NCI-H2171 treated with DMSO at 0.1 percent for 48 hours (cell line): ENCODE measurements at places on chromosomes 5 and 9.

GRCh38 chr5:11302663-11303062 is 541.6 kb upstream of the DAP start:
- DNase-seq: peak; percentile 74

DNA sequence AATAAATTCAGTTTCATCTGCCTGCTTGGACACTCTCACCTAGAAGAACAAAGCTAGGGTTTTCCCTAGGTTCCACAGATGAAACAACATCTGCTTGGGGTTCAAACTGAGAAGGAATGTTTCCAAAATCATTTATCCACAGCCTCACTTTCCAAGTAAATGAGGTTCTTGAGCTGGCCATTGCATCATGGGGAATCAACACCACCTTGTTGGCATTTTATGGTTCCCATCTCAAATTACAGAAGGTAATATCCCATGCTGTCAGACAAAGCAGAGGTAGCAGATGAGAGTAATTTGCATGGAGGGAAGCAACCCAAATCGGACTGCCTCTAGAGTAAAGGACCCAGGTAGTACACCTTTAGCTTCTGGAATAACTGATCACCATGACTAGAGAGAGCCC is 10.5 kb upstream of the NR4A3 start:
- peak; percentile 41 for DNase-seq

GRCh38 chr5:149038336-149039080 is 24.4 kb downstream of the SH3TC2 start:
- DNase-seq: no peak

DNA sequence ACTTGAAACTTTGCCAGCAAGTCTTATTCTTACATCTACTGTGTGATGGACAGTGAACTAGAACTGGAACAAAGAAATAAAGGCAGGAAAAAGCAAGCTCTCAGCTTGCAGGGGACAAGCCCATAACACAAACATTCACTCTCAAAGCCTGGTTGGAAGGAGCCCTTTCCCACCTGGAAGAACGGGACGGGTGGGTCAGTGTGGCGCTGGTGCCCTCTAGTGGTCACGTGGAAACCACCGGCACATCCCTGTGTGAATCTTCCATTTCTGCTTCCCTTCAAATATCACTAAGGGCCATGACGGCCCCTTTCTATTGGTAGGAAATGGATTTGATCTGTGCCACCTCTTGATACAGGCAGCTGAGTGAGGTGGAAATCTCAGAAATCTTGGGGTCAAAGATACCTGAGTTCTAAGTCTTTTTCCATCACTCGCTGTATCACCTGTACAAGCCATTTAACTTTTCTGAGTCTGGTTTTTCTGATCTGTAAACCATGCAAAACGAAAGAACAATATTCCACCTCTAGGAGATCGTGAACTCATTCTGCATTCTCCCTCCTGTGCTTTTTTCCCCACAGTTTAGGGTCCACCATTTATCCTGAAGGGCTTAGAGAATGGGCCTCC is 211.6 kb downstream of the MSX2 start:
- DNase-seq: peak; percentile 10

DNA sequence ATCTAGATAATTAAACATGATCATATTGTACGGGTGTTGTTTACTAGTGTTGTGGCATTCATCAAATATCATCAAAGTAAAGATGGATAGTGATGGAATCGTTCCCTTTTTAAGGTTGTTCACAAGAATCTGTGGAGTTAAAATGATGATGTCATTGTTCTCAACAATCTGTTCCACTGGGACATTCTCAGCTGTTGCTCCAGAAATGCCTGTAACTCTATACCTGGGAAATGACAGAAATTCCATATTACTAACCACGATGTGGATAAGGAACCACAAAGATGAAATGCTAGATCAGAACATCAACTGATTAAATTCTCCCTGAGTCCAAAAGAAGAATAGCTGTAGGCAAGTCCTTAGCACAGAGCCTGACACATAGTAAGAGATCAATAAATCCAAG is 38.0 kb downstream of the RIGI start:
- DNase-seq: peak; percentile 15

- DNase-seq: no peak
Measured at GRCh38 chr9:130970855-130971254, 31.8 kb upstream of the FIBCD1 start.

GRCh38 chr9:33687779-33688178 is 107.6 kb upstream of the PRSS3 start:
- DNase-seq: peak; percentile 68

GRCh38 chr9:87071473-87071872 is 124.2 kb upstream of the GAS1 start:
- no peak for DNase-seq

DNA sequence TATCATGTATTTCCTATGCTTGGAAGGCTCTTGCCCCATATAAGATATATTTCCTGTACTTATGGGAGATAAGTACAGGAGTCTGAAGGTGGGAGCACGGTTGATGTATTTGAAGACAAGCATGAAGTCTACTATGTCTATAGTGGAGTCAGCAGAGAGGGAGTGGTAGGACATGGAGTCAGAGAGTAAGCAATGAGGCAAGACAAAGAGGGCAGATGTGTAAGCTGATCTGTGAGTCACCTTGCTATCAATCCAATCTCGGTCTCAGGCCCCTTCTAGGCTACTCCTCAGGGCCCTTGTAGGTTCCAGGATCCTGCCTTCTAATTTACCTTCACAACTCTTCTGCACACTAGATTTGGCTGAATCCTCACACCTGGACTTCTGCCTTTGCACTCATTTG is 105.5 kb downstream of the MACIR start:
- DNase-seq: no peak

DNA sequence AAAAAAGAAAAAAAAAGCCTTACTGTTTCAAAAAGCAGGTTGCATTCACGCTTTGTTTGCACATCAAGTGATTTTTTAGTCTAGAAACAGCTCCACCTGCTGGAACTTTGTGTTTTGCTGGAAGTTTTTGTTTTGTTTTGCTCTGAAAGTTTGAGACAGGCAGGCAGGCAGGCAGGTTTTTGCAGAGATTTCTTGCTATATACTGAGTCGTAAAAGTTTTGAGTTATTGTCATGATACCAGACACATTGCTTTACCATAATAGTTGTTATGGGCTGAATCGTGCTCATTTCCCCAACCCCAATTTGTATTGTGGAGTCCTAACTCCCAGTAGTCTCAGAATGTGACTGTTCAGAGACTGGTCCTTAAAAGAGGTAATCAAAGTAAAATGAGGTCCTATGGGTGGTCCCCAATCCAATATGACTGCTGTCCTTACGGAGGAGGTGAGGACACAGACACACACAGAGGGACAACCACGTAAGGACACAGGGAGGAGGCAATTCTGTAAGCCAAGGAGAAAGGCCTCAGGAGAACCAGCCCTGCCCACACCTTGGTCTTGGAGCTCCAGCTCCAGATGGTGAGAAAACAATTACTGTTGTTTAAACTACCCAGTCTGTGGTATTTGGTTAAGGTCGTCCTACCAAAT is 20.9 kb downstream of the OR2Y1 start:
- DNase-seq: peak; percentile 9

DNA sequence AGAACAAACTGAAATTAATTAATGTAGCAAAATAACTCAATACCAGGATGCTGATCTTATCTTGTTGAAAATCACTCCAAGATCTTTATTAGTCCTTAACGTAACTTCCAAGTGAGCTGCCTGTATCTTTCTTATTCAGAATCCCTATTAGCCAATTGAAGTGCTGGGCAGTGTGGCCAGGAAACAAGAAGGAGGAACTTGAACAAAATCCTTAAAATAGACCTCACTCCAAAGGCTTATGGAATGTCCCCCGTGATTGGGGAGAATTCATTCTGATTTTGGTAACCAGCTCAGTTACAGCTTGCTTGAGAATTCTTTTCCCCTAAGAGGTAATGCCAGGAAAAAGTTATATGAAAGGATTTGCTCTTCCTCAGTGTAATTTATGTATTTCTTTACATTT is 171.0 kb downstream of the DEPDC1B start:
- DNase-seq: no peak

- peak; percentile 3 for DNase-seq
Measured at GRCh38 chr5:128905568-128906110, 59.6 kb upstream of the SLC27A6 start.

DNA sequence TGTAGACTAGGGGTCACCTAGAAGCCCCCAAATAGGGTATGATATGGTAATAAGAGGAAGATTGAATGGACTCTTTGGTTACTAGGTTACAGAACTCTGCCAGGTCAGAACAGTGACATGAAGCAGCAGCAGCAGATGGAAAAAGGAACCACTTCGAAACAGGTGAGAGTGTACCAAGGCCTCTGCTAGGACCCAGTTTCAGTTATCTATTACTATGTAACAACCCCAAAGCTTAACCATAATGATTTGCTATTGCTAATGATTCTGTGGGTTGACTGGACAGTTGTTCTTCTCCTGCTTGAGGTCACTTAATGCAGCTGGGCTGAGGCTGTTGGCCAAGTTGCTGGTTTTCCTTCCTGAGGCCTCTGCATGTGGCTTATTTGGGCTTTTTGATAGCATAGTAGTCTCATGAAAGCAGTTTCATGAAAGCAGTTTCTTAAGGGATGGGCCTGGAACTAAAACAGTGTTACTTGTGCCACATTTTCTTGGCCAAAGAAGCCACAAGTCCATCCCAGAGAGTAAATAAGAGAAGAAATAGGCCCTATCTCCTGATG is 17.6 kb downstream of the C9orf43 start:
- no peak for DNase-seq

DNA sequence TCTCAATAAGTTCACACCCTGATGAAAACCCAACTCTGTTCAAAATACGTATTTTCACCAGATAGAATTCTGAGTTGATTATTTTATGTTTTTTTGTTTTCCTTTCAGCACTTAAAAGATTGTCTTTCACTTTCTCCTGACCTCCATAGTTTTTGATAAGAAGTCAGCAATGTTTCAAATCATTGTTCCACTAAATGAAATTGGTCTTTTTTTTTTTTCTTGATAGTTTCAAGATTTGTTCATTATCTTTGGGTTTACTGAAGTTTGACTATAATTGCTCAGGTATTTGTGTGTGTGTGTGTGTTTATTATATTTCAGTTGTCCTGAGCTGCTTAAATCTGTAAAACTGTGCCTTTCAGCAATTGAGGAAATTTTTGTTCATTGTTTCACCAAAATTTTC is 498.7 kb downstream of the TLE1 start:
- no peak for DNase-seq

- DNase-seq: no peak
Measured at GRCh38 chr5:34924462-34924765, 4.9 kb upstream of the DNAJC21 start.

GRCh38 chr5:177100714-177101121 is 14.0 kb downstream of the FGFR4 start:
- no peak for DNase-seq

- DNase-seq: no peak
Measured at GRCh38 chr5:92064993-92065392, 681.9 kb upstream of the ARRDC3 start.

DNA sequence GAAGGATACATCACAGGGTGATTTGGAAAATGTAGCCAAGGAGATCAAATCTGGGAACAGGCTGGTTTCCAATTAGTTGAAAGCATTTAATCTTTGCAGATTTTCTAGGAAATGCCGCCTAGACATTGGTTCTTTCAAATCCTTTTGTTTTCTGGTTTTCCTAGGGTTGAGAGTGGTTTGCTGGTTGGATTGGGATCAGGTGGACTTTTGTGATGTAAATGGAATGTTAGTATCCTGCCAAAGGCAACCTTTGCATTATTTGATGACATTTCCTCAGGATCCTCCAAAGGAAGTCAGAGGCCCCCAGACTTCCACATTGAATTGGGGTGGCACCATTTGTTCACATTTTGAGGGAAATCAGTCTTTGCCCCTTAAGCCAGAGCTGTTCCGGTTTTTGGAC is 245.5 kb upstream of the RPS23 start:
- DNase-seq: no peak

GRCh38 chr9:13505797-13506196 is 226.3 kb upstream of the MPDZ start:
- DNase-seq: no peak

- DNase-seq: no peak
Measured at GRCh38 chr5:57538341-57538955, 55.8 kb upstream of the ACTBL2 start.

DNA sequence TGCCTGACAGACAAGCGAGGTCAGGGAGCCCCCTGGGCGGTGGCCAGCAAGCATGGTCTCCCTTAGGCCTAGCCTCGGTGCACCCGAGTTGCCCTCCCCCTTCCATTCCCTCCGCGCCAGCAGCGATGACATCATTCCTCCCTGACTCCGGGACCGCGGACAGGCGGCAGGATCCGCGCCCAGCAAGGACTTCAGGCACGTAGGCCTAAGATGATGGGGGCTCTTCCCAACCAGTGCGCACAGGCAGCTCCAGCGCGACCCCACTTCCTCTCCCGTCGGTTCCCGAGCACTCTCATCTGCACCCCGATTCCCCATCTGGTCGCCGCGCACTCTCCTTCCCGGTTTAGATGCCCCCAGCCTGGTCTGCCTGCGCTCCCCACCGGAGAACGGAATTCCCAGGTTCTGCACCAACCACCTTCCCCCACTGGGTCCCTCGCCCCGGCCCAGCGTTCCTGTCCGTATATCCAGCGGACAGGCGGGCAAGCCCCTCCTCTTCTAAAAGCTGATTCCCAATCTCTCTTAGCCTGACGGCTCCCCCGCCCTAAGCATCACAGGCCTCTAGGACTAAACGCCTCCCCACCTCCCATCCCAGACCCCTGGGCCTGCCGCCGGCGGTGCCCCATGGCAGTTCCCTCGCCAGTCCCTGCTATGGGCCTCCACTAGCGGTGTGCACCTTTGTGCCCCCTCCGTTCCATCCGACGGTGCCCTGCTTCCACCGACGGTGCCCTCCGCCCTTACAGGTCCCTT is 931 bp downstream of the FAM219A start:
- DNase-seq: peak; percentile 13

- no peak for DNase-seq
Measured at GRCh38 chr9:97388721-97389238, 23.1 kb upstream of the TDRD7 start.

DNA sequence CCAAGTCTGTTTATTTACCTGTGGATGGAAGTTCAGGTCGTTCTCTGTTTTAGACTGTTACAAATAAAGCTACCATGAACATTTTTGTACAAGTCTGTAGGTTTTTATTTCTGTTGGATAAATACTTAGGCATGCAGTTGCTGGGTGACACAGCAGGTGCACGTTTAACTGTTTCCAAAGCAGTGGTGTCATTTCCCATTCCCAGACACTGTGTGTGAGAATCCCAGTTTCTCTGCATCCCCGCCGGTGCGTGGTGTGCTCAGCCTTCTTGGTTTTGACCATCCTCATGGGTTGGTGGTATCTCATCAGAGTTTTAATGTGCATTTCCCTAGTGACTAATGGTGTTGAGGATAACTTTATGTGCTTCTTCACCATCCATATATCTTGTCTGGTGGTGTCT is 27.2 kb downstream of the AHRR start:
- no peak for DNase-seq

DNA sequence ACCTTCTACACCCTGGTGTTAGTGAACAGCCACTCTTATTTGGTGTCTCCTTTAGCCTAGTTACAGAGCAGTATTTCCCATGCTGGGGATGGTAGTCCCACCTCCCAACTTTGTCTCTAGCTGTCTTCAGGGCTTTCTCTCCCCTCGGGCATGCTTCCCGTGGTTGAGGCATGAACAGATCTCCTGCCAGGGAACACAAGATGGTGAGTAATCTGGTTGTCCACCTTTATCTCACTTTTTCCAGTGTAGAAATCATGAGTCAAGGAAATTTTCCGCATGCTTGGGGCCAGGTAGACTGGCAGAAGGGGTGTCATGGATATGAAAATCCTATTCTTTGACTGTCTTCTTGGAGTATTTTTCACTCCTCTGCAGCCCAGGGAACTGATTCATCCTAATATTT is 532.9 kb downstream of the ANXA1 start:
- DNase-seq: no peak
